CD4-positive, alpha-beta T cell treated with Interleukin-4 for 1 hour (primary cell): ENCODE measurements at places on chromosomes 7 and 10.
A peak's percentile ranks its signal among the peaks of the same experiment; 100 is the strongest.

- no peak for DNase-seq
Measured at GRCh38 chr7:141557360-141557759, 6.2 kb downstream of the AGK start.

DNA sequence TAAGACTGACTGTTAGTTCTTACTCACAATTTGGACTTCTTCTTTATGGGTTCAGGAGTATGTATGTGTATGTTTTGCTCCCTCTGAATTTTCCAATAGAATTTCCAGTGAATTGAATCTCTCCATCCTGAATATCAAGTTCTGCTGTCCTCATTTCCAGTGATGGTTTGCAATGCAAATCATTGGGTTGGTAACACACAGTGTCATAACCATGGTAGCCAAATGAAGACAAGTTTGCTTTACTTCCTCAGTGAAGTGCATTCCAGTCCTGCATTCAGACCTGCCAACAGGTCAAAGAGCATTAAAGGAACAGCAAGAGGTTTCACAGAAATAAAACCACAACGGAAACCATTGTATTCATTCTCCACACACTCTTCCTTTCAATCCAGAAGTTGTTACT lies 15.2 kb downstream of the ITPRID1 start:
- no peak for DNase-seq

DNA sequence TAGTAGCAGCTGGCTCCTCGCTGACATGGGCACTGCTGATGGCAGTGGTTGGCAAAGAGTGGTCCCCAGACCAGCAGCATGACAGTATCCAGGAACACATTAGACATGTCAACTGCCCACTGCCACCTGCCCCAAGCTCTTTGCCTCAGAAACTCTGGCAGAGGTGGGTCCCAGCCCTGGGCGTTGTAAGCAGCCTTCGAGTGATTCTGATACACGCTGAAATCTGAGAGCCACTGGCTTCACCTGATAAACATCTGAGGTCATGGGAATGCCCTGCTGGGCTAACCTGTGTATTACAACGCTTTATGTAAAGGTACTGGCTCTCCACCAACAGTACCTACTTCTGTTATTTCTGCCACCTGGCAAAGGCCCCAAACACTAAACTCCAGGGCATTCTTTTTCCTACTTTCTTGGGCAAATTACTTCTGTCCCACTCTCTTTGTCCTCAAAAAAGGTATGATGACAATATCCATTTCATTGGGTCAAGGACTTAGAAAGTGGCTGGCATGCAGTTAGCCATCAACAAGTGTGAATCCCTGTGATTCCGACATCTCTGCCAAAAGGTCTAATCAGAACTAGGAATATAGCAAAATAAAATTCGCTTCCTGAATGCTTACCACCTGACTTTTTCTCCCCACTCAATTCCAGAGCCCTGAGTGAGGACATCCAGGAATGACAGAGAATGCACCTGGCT lies 9.2 kb downstream of the SGMS1 start:
- no peak for DNase-seq

DNA sequence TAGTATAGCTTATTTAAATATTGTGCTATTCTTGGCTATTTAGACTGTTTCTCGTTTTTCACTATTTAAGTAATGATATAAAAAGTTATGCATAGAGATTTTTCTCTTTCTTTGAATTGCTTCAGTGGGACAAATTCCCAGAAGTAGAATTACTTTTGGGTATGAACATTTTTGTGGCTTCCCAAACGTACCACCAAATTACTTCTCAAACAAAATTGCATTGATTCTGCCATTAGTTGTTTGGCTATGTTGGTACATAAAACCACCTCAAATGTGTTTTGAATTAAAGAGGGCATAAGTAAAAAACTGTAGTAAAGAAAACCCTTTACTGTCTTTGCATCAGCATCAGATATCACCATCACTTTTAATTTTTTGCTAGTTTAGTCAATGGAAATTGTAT lies 31.0 kb downstream of the AKR1B1 start:
- no peak for DNase-seq

DNA sequence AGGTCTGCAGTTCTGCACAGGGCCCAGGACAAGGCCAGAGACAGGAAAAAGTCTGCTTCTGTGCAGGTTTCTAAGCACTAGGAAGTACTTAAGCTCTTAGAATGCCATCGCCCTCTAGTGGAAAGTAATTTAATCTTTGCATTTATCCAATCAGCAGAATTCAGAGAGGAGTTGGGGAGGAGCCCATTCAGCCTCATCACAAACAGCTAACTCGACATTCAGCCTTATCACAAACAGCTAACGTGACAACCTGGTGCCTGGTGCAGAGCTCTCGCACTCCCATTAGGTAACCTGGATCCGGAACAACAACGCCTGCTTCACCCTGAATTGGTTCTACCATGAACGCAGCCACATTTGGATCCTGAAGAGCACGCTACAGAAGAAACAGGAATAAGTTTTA lies 15.2 kb downstream of the OAT start:
- DNase-seq, result peak; percentile 80

DNA sequence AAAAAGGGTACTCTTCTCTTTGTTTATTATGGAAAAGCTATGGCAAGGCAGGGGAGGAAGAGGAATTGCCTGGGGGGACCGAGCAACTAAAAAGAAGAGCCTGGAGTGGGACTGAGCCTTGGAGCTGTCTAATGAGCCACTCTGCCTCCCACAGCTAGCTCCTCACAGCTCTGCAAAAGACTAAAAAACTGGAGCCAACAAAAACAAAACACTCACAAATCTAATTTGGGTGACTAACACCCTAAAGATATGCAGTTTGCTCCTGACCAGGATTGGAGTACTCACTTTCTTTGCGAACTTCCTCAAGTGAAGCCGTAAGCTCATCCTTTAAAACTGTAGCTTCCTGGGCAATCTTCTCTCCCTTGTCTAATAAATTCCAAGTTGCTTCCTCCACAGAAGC lies 89.4 kb downstream of the CTNNA3 start:
- DNase-seq, result no peak

DNA sequence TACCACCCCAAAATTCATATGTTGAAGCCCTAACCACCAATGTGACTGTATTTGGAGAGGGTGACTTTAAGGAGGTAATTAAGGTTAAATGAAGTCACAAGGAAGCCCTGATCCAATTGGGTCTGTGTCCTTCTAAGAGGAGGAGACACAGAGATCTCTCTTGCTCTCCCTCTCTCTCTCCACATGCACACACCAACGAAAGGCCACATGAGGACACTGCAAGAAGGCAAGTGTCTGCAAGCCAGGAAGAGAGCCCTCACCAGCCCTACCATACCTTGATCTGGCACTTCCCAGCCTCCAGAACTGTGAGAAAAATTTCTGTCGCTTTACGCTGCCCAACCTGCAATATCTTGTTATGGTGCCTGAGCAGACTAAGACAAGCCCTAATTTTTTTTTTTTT lies 56.0 kb upstream of the NEBL start:
- DNase-seq, result no peak

- DNase-seq, result no peak
Measured at GRCh38 chr10:47030191-47030703, 119.0 kb downstream of the PTPN20 start.

GRCh38 chr7:157278791-157279724 lies 57.7 kb upstream of the DNAJB6 start:
- no peak for DNase-seq

DNA sequence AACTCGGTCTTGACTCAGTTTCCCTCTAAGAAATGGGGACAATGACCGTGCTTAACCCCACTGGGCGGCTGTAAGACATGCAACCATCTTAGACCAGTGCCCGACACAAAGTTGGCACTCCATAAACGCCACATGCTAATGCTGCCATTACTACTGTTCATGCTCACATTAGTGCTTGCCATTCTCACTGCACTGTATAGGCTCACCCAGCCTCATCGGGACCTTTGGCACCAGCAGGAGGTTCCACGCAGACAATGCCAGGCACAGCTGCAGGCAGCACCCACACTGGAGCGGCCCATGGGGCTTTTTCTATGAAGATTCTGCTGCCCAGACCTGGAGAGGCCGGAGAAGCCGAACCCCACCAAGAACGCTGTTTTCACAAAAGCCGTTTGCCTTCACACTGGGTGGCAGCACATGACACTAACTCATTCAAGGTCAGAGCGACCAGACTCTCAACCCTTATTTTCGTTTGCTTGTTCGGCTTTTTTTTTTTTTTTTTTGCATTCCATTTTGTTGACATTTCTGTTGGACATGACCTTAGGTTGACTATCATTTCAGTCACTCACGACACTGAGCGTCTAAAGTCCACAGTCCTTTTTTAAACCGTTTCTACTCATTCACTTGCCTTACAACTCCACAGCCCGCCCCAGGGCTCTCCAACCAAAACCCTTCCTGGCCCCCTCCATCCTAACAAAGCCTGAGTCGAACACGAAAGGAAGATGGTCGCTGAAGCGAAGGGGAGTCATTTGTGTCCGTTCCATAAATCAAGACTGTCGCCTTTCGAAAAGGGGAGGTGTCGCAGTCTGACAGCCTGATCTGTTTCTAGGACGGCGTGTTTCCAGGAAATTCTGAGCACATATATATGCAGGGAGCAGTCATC lies 124.4 kb upstream of the RNF32 start:
- DNase-seq, result no peak

DNA sequence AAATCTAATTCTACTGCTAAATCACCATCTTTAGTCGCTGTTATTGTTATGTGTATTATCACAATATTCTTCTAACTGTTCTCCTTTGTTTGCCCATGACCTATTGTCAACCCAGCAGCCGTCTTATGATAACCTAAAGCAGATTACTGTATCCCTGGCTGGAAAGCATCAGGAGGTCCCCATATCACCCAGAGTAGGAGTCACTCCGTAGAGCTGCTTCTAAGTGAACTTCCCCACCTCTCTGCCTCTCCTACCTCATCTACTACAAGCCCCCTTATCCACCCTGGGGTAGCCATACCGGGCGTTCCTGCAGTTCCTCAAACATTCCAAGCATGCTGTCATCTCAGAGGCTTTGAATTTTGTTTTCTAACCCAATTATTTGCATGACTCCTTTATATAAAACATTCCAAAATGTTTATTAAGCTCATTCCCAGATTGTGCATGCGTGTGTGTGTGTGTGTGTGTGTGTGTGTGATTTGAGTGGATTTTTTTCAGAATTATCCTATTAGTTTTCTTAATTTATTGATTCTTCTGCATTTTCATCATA lies 39.7 kb downstream of the POU6F2 start:
- no peak for DNase-seq

- no peak for DNase-seq
Measured at GRCh38 chr10:5545778-5546710, 21.3 kb downstream of the CALML3 start.

GRCh38 chr10:35635576-35635975 lies 6.5 kb downstream of the FZD8 start:
- peak; percentile 52 for DNase-seq

GRCh38 chr10:48923748-48924147 lies 15.9 kb downstream of the LRRC18 start:
- no peak for DNase-seq

GRCh38 chr7:137592232-137592896 lies 248.8 kb upstream of the PTN start:
- no peak for DNase-seq

- peak; percentile 1 for DNase-seq
Measured at GRCh38 chr10:63977329-63977923, 456.2 kb downstream of the REEP3 start.

DNA sequence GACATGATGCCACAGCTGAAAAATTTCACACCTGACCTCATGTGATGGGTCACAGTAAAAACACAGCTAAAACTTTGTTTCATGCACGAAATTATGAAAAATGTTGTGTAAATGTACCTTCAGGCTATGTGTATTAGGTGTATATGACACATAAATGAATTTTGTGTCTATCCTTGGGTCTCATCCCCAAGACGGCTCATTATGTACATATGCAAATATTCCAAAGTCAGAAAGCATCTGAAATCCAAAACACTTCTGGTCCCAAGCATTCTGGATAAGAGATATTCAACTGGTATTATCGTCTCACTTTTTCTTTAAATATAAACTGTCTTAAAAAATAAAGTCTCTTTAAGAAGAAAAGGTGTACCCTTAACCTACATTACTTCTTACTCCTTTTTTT lies 145.4 kb downstream of the ATXN7L1 start:
- DNase-seq, result no peak

DNA sequence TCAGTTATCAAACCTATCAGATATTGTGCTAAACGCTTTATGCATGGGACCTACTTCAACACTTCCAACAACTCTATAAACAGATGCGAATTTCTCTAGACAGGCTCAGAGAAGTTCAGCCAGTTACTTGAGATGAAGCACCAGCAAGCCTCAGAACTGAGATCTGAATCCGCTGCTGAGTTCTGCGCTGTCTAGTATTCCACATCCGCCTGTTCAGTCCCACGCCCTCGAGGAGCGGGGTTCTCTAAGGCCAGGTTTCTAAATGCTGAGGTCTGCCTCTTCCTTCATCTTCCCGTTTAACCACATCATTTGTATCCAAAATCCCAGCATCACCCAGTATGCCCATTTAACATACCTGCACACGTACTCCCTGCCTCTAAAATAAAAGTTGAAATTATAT lies 297.8 kb upstream of the ZNF32 start:
- DNase-seq, result no peak

- no peak for DNase-seq
Measured at GRCh38 chr7:145696071-145696470, 420.5 kb upstream of the CNTNAP2 start.

DNA sequence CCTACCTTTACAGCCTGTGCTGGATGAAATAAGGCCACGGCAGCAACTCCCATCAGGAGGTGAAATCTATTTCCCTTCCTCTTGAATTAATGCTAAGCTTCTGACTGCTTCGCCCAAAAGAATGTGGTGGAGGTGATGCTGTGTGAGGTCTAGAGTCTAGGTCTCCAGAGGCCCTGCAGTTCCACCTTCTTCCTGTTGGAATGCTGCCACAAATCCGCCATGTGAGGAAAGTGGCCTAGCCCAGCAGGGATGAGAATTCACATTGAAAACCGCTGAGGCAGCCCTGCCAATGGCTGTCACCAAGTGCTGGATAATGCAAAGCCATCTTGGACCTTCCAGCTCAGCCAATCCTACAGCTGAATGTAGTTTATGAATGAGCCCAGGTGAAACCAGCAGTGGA lies 28.0 kb downstream of the RHOBTB1 start:
- DNase-seq, result no peak
